ENCODE measurements at places on chromosomes 2 and 18.

GRCh38 chr2:186256540-186256939 is 229.5 kb upstream of the ZC3H15 start:
- no peak for DNase-seq

DNA sequence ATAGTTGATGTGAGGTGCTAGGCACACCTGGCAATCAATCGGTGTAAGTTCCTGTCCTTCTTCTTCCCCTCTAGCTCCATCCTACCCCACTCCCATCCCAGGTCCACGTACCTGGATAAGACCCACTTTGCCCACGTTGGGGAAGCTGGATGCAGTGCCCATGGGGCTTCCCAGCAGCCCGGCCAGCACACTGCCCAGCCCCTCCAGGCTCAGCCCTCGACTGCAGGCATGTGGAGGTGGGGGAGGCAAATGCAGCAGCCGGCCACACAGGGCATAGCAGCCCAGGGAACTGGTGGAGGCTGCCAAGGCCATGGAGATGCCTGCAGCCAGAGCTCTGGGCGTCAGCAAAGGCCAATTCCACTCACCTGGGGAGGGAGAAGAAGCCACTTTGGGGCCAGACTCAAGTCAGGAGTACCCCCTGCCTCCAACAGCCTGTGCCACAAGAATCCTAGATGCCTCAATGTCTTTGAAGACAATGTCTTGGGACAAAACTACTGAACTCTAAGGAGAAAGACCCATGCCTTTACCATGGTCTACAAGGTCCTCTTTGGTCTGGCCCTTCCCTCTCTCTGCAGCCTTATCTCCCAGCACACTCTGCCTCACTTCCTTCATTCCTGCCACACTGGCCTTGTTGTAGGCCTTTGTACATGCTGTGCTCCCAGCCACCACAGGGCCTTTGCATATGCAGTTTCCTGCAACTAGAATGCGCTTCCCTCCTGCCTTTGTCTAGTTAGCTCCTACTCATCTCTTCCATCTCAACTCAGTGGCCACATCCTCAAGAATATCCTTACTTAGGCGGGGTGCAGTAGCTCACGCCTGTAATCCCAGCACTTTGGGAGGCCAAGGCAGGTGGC is 4.5 kb downstream of the SLC23A3 start:
- DNase-seq: no peak

DNA sequence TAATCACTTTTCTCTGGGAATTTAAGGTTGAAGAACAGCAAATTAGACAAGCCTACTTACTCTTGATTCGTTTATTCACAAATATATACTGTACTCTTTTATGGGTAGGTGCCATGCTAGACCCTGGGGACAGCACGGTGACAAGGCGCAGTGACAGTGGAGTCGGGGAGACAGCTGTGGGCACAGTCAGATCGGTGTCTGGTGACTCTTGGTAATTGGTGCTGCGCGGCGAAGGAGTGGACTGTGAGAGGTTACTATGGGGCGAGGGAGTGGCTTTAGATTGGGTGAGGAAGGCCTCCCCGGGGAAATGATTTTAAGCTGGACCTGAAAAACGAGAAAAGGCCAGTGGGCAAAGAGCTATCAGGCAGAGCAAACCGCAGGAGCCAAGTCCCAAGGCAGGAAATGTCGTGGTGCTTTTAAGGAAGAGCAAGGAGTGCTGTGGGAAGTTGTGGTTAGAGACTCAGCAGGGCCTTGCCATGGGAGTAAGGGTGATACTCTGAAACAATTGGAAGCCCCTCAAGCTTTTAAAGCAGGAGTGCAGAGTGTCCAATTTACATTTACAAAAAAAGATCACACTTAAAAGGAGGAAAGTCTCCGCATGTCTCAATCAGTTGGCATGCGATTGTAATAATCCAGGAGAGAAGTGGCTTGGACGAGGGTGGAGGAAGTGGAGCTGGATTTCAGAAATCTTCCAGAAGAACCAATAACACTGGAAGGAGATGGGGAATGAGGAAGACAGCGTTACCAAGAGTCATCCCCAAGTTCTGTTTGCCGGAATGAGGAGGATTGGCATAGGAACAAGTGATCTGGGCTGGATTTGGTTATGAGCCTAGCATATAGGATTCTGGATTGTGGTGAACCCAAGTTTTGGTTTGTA is 36.1 kb upstream of the TXNDC2 start:
- DNase-seq: no peak

DNA sequence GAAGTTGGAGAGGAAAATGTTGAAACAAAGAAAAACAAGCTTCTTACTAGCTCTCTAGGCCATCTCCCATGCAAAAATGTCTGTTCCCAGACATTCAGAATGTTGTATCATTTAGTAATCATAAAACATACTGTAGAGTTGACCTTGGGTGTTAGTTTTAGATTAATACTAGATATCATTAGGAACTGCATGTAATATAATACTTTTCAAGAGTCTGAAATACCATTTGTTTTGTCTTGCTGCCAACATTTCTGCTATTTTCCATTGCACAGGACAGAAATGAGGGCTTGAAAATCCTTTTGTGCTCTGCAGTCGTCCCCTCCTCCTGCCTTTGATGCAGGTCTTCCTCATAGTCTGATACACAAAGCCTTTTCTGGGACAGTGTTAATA is 89.5 kb upstream of the RBMS1 start:
- no peak for DNase-seq

- DNase-seq: no peak
These were observed 181.7 kb upstream of the TPO start for GRCh38 chr2:1231466-1232063.

DNA sequence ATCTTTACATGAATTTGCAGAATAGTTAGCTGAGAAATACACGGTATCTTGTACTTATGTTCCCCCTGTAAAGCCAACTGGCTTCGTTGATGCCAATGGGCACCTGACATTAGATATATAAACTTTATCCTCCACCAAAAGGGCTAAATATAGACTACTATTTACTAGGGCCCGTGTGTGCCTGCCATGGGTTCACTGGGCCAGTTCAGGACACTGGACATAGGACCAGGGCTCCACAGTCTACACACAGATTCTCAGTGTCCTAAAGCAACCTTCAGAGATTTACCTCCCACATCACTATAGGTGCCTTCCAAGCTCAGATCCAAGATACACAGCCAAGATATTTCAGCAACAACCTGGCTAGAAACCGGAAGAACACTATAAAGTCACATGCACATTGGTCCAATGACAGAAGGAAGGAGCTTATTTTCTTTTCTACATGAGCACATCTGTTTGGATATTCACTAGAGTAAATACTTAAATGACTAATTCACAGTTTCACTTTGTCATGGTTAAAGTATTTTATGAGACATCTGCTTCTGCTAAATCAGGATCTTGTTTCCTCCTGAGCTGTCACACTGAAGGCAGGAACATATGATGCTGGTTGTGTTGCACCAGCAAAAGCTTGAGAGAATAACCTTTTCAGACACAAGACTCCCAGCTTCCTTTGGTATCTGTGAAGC is 95.1 kb downstream of the MYO5B start:
- DNase-seq: no peak

DNA sequence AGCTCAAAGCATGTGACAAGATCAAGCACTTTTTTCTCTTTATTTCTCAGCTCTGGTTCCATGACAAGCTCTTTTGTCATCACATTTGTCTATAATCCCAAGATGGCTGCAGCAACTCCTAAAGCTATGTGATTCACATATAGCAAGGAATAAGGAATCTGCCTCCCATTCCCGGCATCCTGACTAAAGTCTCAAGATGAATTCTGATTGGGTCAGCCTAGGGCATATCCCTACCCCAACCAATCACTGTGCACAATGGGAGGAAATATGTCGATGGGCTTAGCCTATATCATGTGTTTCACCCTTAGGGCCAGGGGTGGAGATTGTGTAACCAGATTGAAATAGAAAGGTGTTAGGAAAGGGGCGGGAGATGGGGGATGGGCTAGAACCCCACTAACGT is 23.1 kb upstream of the COLEC12 start:
- DNase-seq: no peak

- no peak for DNase-seq
These were observed 235.4 kb upstream of the RASGRP3 start for GRCh38 chr2:33241072-33241471.

DNA sequence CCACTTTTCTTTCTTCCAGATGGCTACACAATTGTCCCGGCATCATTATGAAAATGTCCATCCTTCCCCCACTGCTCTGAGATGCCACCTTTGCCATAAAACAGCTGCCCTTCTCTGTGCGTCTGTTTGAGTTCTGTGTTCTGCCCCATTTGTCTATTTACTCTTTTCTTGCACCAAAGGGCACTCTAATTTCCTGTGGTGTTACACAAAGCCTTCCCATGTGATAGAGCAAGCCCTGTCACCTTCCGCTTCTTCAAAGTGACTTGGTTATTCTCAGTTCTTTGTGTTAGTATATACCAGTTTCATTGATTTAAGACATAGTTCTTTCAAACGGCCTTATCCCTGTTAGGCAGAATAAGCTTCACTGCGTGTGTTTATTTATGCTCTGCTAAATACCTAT is 84.1 kb downstream of the FBXO15 start:
- DNase-seq: no peak

GRCh38 chr2:195482010-195482409 is 175.0 kb upstream of the SLC39A10 start:
- no peak for DNase-seq

- no peak for DNase-seq
These were observed 979 bp downstream of the LONRF2 start for GRCh38 chr2:100321179-100321865.

Measured in stimulated activated CD4-positive, alpha-beta T cell treated with anti-CD3 and anti-CD28 coated beads, Interleukin-15, amount 100 ng/mL, for 48 hours (primary cell).